ENCODE measurements at places on chromosomes 1 and 21. TPM values are rescaled to one million over a fixed set of nuclear protein-coding genes. Genes with fewer than 3 reads are reported as not detected.

DPYD gene
- 24.7 TPM for polyA plus RNA-seq

TAF1A gene
- 3.3 TPM for polyA plus RNA-seq

HSPG2 gene
- polyA plus RNA-seq, result 514 TPM

SLC2A1 gene
- 56.1 TPM for polyA plus RNA-seq

PLCH2 gene
- 13.4 TPM for polyA plus RNA-seq

PCAT6 gene
- 2.5 TPM for polyA plus RNA-seq

TFAP2E gene
- 0.58 TPM for polyA plus RNA-seq

ST6GALNAC3 gene
- 5.1 TPM for polyA plus RNA-seq

CYYR1 gene
- polyA plus RNA-seq, result 21.1 TPM

All from urinary bladder (tissue), 4 donors.